ENCODE measurements at places on chromosomes 2 and 18.

- no peak for DNase-seq
Observed at GRCh38 chr2:203533676-203534591, 1.2 kb downstream of the RAPH1 start.

DNA sequence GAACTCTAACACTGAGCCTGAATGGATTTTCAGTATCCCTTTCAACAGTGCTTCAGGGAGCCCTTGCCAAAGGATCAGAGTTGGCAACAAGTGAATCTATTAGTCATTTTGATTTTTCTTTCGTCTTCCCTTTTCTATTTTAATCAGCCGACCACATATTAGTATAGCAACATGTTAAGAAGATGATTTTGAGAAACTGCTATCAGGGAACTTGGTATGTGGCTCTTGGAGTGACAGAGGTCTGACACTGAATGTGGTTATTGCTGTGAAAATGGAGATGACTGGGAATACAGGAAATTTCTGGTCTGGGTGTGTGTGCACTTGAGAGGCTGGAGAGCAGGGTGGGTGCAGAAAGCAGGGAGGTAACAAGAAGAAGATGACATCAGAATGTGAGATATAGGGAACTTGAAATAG, 28.7 kb upstream of the IL1RL1 start:
- no peak for DNase-seq

GRCh38 chr18:378079-378478, 110.2 kb upstream of the THOC1 start:
- DNase-seq, result no peak

- no peak for DNase-seq
Observed at GRCh38 chr2:203413796-203414195, 85.6 kb downstream of the ABI2 start.

- DNase-seq, result no peak
Observed at GRCh38 chr2:218435003-218435982, 16.4 kb downstream of the VIL1 start.
